NCI-H2107 (cell line): ENCODE measurements at places on chromosomes 3 and 15.

DNA sequence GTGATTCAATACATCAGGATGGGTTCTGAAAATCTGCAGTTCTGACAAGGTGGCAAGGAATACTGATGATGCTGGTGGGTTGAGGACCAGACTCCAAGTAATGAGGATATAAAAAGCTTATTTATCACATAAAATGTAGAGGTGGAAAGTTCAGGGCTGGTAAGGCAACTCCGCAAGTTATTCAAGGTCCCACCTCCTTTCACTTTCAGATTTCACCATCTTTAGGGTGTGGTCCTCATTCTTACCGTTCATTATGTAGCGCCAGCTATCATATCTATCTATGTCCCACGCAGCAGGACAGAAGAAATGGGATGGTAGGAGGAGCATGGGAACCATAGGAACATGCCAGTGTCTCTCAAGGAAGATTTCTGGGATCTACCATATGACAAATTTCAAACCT lies 80.3 kb downstream of the IL1RAP start:
- DNase-seq, result no peak

DNA sequence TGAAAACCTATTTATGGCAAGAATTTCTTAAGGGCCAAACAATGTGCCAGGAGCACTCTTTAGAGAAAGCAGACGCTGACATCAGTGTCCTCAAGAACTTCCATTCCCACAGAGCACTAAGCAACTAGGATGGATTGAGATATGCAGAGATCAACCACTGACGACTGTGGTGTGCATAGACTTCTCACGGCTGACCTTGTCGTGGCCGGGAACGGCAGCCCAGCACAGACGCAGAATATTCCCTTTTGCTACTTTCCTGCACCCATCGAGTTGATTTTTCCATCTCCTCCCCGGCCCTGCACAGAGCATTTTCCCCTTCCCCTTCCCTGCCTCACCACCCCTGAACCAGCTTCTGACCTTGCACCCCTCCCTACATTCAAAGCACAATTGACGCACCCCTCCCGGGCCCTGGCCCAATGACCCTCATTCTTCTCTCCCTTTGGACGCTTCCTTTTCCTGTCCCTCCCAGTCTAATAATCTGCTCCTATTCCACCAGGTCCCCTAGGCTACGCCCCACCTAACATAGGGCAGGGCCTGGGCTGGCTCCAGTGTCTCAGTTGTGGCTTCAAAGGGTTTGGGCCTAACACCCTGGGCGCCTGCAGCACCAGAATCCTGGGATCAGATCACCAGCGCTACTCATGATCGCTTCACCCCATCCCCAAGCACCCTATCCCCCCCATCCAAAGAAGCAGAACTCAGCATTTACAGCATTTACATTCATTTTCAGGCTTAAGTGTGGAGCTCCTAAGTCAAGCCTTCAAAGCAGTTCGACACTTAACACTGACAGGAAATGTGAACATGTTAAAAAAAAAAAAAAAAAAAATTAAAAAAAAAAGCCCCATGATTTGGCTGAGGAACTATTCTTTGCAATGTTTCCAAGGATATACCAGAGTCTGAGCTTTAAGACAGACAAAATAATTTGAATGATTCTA lies 151.2 kb downstream of the FOXP1 start:
- DNase-seq, result no peak

DNA sequence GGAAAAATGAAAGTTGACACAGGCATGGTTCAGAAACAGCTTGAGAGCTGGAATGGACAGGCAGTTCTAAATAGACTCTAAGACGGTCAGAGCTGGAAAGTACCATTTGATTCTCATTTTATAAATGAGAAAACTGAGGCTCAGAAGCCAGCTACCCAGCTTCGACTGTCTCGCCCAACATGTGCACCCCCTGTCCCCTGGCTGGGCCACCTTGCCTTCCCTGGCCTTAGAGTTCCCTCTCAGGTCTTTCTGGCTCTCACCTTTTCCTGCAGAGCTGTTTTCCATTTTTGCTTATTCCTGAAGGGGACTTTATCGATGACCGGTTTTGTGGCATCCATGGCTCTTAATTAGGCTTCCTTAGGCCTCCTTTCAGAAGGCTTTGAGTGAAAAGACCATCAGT lies 17.3 kb upstream of the DOCK3 start:
- no peak for DNase-seq

GRCh38 chr3:43970920-43971319 lies 270.8 kb upstream of the TOPAZ1 start:
- no peak for DNase-seq

DNA sequence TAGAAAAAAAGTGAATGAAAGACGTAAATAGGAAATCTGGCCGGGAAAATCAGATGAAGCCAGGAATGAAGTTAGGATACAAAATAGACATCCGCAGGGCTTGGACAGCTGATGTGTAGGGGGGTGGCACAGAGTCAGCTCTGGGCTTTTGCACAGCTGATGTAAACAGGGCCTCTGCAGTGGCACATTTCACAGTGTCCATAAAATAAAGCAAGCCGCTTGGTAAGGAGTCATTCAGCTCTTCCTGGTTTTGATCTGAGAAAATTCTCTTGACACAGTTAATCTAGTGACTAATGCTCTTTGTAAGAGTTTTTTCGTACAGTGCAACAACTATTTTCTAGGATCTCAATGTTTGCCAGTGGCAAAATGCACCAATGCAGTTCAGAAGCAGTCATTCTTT lies 153.3 kb downstream of the USP13 start:
- no peak for DNase-seq

GRCh38 chr3:8363200-8363599 lies 138.4 kb upstream of the LMCD1 start:
- DNase-seq, result no peak

GRCh38 chr3:180802837-180803236 lies 109.6 kb upstream of the FXR1 start:
- DNase-seq, result peak; percentile 44

- no peak for DNase-seq
Observed at GRCh38 chr15:66865622-66866611, 163.9 kb downstream of the SMAD6 start.

GRCh38 chr15:95247071-95247984 lies 1016.0 kb downstream of the MCTP2 start:
- DNase-seq, result no peak

GRCh38 chr3:133169331-133170068 lies 131.3 kb downstream of the TMEM108 start:
- no peak for DNase-seq

DNA sequence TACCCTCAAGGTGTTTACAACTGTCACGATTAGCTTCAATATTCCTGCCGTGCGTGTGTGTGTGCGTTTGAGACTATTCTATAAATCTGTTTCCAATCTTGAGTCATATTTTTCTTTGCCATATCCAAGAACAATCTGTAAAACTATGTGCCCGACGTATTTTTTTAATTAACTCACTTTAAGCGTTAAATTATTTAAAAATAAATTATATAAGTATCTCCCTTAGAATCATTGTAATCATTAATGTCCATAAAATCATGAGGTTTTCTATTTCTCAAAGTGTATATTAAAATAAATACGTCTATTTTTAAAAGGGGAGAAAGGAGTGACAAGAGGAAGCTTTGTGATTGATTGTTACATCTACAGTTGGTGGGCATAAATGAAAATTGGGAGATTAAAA lies 2.9 kb downstream of the SETMAR start:
- DNase-seq, result no peak
